ENCODE measurements at places on chromosomes 11 and 22.

DNA sequence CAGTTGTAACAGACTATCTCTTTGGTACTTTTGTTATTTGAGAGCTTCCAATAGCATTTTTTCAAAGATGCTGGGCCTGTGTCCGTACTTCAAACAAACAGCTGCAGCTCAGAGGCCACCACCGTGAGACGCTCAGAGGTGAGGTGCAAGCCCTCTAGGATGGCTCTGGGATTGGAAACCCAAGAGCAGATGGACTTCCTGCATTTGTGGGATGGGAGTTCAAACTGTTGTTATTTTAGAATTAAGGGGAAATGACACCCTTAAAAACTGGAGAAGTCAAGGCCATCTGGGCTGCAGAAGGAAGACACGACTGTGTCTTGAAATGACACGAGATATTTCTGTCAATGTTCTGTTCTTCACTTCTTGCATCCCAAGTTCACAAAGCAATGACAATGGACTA, 9.2 kb upstream of the IL10RA start:
- H3K4me3 ChIP-seq, result peak overlapping the region; percentile 24
- no peak overlapping the region for H3K27ac ChIP-seq
- no peaks in the 10 kb centered on the region for H3K36me3 ChIP-seq

DNA sequence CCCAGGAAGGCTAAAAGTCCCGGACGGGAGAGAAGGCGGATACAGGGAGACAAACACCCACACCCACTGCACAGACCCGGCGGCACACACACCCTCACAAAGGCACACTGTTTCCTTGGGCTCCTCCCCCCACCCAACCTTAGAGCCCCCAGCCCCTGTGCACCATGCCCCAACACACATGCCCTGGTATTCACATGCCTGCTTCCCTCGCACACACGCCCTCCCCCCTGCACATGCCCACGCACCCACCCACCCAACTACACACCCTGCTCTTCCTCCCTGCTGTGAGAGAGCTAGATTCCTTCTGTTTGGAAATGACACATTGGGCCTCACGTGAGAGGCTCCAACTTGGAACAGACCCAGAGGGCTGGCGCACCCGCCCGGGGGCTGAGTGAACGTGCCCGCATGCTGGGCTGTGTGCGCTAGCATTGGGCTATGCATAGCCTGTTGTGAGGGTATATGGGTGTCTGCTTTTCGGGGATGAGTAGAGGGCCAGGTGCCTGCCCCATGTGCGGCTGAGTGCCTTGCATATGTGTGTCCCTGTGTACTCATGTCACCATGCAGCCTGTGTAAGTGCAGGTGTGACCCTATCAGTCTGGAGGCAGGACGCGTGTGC, 518 bp upstream of the CHRM1 start:
- DNase-seq, result no peak
- no peaks in the 10 kb centered on the region for H3K36me3 ChIP-seq
- no peak overlapping the region for H3K4me3 ChIP-seq
- peaks cover 34% of the 10 kb centered on the region for H3K4me1 ChIP-seq
- H3K27ac ChIP-seq, result no peak overlapping the region

GRCh38 chr11:22749536-22749935, 80.1 kb downstream of the SVIP start:
- no peak for DNase-seq
- no peak overlapping the region for H3K4me3 ChIP-seq
- H3K27me3 ChIP-seq, result no peaks in the 10 kb centered on the region
- H3K4me1 ChIP-seq, result no peaks in the 10 kb centered on the region
- H3K36me3 ChIP-seq, result no peaks in the 10 kb centered on the region
- H3K27ac ChIP-seq, result no peak overlapping the region

DNA sequence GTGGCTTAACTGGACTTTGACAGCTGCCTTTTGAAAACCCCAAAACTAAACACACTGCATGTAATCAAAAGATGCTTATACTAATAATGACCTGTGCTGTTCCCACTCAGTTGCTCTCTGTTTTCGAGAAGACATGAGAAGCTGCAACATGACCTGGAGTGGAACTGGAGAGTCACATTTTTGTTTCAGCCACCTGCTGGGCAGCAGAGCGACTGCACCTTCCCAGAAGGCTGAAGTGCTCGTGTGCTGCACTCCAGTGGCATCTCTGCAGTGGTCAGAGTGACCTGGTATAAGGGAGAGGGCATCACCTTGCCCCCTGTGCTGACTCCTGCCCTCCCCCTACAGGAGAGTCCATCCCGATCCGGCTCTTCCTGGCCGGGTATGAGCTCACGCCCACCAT, 8.6 kb downstream of the THYN1 start:
- H3K27ac ChIP-seq, result no peak overlapping the region
- no peaks in the 10 kb centered on the region for H3K27me3 ChIP-seq
- H3K4me1 ChIP-seq, result no peaks in the 10 kb centered on the region

DNA sequence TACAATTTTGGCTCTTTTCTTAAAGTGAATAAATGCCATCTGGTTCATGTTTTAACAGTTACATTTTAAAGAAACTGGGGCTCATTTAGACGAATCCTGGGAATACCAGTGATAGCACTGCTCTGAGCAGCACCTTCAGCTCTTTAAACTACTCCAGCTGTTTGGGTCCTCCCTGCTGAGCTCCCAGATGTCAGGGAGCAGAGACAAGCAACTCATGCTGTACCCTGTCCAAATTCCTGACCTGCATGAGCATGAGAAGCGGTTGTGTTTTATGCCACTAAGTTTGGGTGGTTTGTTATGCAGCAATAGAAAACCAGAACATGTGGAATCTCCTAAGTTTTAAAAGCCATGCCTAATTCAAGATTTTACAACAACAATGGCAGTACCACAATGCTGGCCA, 90.0 kb downstream of the FDX1 start:
- no peak overlapping the region for H3K27ac ChIP-seq
- no peaks in the 10 kb centered on the region for H3K27me3 ChIP-seq
- no peaks in the 10 kb centered on the region for H3K36me3 ChIP-seq
- no peak for DNase-seq

DNA sequence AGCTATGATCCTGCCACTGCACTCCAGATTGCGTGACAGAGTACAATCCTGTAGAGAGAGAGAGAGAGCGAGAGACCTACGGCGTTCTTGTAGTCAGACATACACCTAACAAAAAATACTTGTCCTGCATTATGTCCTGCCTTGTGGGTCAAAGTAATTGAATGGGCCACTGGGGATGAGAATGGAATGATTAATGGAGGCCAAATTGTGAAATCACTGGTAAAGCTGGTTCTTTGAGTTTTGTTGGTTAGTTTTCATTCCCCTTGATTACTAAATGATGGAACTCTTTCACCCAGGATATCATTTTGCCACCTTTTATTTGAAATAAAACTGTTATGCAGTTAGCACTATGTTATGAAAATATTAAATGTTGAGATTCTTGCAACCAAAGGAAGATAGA, 18.7 kb downstream of the GAS2 start:
- H3K36me3 ChIP-seq, result no peaks in the 10 kb centered on the region
- H3K4me1 ChIP-seq, result no peaks in the 10 kb centered on the region
- H3K27ac ChIP-seq, result no peak overlapping the region

DNA sequence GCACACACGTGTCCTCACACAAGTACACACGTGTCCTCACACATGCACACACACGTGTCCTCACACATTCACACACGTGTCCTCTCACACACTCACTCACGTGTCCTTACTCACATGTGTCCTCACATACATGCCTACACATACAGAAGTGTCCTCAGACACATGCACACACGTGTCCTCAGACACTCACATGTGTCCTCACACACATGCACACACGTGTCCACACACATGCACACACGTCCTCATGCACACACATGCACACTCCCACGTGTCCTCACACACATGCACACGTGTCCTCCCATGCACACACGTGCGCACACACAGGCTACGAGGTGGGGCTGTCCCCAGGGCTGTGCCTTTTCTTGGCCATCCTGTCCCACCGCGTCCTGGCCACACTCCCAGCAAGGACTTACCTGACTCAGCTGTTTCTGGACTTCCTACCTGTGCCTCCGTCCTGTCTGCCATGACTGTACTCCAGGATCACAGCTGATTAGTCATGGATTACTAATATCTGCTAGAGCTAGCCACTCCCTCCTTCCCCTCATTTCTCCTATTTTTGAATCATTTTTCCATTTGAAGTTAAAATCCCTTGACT, 990.2 kb downstream of the BRD1 start:
- no peaks in the 10 kb centered on the region for H3K36me3 ChIP-seq
- no peak overlapping the region for H3K27ac ChIP-seq
- H3K27me3 ChIP-seq, result peaks cover 2% of the 10 kb centered on the region
- H3K4me1 ChIP-seq, result no peaks in the 10 kb centered on the region

DNA sequence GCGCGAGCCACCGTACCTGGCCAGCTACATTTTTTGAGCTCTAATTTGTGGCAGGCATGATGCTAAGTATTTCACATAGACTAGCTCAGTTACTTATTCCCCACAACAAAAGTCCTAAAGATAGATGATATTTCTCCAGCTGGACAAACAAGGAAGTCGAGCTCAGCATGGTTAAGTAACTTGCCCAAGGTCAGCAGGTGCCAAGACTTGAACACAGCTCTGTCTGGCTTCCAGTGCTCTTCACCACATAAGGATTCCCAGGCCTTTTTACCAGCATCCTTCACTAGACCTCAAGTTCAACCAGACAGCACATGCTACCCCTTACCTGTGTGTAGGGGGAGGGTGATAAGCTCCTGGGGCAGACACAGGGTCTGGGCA, 177.3 kb upstream of the NCAM1 start:
- peaks cover 4% of the 10 kb centered on the region for H3K27me3 ChIP-seq
- no peak for DNase-seq
- H3K36me3 ChIP-seq, result no peaks in the 10 kb centered on the region
- no peak overlapping the region for H3K4me3 ChIP-seq
- no peaks in the 10 kb centered on the region for H3K4me1 ChIP-seq
- no peak overlapping the region for H3K27ac ChIP-seq

DNA sequence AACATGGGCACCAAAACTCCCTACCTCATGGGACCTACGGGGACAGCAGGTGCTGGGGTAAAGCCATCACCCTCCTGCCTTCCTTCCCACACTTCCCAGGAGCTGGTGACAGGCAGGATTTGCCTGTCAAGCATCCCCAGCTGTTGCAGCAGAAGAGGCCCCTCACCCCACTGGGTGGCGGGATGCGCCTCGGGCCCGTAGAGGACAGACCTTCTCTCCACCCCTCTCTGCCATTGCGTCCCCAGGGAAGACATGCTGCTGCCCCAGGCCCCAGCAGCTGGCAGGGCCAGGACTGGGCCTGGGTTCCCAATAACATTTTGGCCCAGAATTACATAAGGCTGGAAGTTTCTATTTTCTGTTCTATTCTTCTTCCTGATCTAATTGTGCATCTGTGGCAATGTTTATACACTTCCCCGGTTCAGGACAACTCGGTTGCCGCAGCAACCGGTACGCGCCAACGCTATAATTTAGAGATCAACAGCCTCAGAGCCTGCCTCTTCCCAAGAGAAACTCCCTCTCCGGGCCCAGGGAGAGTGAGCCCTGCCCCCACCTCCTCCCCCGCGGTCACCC, 25.4 kb downstream of the KCNJ4 start:
- no peaks in the 10 kb centered on the region for H3K27me3 ChIP-seq
- no peaks in the 10 kb centered on the region for H3K36me3 ChIP-seq
- no peak for DNase-seq
- H3K4me3 ChIP-seq, result no peak overlapping the region

DNA sequence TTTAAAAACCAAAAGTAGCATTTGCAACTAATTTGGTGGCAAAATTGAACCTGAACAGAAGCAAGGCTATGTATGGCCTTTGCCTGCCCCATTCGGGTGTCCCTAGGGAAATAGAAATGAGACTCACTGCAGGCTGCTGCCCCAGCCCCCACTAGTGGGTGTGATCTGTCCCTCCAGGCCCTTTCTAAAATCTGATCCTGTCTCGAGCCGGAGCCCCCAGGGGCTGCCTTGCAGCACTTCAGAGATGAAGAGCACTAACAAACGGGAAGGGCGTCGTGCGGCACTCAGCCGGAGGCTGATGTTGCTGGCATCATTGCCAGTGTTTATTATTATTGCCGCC, 43.2 kb downstream of the CD82 start:
- no peaks in the 10 kb centered on the region for H3K27me3 ChIP-seq
- no peak overlapping the region for H3K4me3 ChIP-seq
- H3K4me1 ChIP-seq, result peaks cover 65% of the 10 kb centered on the region
- no peak overlapping the region for H3K27ac ChIP-seq

DNA sequence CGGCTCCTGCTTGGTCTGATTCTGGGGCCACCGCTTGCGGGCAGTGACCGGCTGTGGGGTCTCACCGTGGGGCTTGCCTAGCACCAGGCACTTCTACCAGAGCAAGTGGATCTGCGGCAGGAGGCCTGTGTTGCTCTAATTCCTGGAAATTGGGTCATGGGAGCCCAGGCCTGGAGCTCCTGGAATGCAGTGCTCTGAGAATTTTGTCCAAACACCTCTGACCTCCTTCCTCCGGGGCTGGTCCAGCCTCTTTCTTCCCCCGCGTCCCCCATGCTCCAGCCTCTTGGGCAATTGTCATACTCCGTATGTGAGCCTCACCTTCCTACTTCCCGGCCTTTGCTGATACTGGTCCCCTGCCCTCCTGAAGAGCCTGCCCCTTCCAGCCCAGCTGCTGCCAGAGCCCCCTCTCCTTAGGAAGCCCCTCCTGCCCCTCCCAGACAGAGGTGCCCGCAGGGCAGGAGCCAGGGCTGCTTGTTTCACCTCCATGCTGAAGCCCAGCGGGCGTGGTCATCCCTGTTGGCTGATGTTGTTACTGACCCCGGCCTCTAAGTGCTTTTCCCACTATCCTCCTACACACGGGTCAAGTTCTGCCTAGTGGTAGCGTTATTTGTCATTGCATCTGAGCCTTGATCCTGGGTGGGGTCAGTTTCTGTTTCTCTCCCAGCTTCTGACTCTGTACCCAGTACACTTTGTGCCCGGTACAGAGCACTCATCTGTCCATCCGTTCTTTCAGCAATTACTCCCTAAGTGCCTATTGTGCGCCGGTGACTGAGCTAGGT, 9.6 kb downstream of the MGAT3 start:
- no peaks in the 10 kb centered on the region for H3K36me3 ChIP-seq
- no peaks in the 10 kb centered on the region for H3K27me3 ChIP-seq
- H3K27ac ChIP-seq, result no peak overlapping the region
- H3K4me1 ChIP-seq, result peaks cover 7% of the 10 kb centered on the region

DNA sequence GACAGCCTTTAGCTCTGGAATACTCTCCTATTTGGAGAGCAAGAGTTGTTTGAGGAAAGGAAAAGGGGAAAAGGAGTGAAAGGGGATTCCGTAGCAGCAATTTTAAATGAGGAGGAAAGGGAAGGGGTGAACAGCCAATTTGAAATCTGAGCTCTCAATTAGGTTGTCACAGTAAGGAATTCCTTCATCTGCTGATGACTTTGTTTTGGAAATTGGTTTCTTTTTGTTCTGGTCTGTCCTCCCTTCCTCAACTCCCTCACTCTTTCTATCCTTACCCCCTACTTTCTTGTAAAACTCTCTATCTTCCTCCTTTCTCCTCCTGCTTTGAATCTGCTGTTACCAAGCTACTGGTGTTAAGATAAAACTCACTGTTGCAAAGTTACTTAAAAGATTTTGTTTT, 1155.6 kb downstream of the DLG2 start:
- H3K27me3 ChIP-seq, result no peaks in the 10 kb centered on the region
- H3K4me3 ChIP-seq, result no peak overlapping the region
- no peak for DNase-seq
- H3K27ac ChIP-seq, result no peak overlapping the region

- H3K4me1 ChIP-seq, result peaks cover 10% of the 10 kb centered on the region
- peak; percentile 84 for DNase-seq
- peak overlapping the region; percentile 37 for H3K4me3 ChIP-seq
- H3K27me3 ChIP-seq, result no peaks in the 10 kb centered on the region
These were observed 17.7 kb upstream of the THRSP start for GRCh38 chr11:78045851-78046485.

All from CD4-positive, alpha-beta T cell (primary cell).